Activated CD4-positive, alpha-beta T cell treated with anti-CD3 and anti-CD28 coated beads, Interleukin-2, amount 50 U/mL, for 1 hour (primary cell): ENCODE measurements at places on chromosomes 5 and 9.

- DNase-seq, result no peak
Measured at GRCh38 chr5:158482125-158482524, 617.6 kb downstream of the EBF1 start.

DNA sequence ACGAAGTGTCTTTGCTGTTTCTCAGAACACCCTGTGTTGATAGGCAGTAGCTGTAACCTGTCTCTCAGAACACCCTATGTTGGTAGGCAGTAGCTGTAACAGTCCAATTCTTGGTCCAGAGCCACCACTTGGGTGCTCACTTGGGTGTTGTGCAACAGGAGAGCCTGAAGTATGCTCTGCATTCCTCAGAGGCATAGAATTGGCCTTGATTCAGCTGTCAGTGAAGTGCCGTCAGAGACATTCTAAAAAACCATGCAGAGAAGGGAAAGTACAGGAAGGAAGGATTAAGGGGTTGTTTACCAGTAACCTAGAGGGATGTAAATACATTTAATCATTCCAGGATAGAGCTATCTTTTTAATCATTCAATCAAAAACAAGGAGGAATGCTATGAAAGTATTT is 231.2 kb downstream of the ARRDC3 start:
- no peak for DNase-seq

DNA sequence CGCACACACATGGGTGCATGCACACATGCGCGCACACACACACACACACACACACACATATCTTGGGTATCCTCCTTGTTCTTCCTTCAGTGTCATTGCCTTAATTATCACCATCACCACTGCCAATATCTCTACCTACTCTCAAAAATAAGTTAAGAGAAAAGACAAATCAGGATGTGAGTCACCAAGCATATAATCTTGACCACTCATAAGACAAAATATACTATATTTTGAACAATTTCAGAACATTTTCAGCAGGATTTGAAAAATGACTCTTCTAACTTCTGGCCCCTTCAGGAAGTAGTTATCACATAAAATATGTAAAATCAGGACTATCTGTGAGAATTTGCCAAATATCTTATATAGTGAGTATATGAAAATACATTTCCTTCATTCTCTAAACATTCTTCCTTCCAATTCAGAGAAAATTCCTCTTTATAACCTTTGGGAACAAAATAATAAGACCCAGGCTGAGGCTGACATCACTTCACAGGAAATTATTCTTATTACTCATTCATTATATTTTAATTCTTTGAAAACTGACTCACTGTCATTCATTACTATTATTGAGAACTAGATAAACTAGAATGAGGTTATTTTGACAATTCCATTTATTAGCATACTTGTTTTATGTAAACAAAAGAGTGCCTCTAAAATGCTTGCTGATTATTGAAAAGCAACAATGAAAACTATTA is 772.0 kb upstream of the ACO1 start:
- no peak for DNase-seq

DNA sequence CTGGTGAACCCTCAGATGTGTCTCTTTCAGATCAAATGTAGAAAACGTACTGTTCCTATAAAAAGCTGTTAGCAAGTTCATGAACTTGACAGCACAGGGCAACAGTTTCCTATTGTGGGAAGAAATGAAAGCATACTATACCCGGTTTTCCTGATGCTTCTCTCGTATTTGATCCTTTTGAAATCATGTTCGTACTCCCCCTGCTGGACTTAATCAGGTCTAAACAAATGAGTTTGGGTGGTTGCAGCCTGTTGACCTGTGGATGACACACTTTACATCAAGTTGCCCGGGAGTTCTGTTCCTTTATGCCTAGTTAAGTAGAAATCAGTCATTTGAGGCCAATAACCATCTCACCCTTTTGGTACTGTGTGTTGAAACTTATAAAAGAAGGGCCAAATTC is 1992.3 kb downstream of the MAT2B start:
- DNase-seq, result no peak
